Chondrocyte (in vitro differentiated cells): ENCODE measurements at places on chromosomes 12 and 14. TPM values are rescaled to one million over a fixed set of nuclear protein-coding genes. Genes with fewer than 3 reads are reported as not detected.

GRCh38 chr14:52363041-52363704 lies 49.1 kb downstream of the PTGER2 start:
- no peak for DNase-seq

- no peak for DNase-seq
Measured at GRCh38 chr14:42703501-42703900, 1096.8 kb downstream of the LRFN5 start.

GRCh38 chr14:71096947-71097346 lies 189.7 kb downstream of the PCNX1 start:
- DNase-seq = no peak

GRCh38 chr12:71461787-71462328 lies 22.3 kb downstream of the LGR5 start:
- no peak for DNase-seq

Gene KLRB1
- not detected in 3 replicates for total RNA-seq
